GDM1 (cell line): ENCODE measurements at places on chromosomes 4 and X.

DNA sequence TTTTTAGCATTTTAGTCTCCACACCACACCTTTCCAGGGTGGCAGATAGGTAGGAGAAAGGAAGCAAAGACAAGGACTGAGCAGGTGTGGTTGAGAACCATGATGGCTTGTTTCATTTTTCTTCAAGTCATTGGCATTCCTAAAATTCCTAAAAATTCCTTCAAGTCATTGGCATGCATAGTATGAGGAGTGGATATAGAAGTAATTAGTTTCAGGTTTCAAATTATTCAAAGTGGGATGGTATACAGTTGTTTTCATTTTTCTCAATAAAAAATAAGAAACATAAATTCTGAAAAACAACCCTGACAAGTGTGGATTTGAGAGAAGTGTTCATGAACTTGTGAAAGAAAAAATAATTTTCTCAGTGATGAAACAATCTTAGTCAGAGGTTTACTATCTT lies 22.3 kb upstream of the HERC3 start:
- DNase-seq = no peak

- DNase-seq = no peak
These were observed 213.5 kb downstream of the VEGFC start for GRCh38 chr4:176579226-176579625.

DNA sequence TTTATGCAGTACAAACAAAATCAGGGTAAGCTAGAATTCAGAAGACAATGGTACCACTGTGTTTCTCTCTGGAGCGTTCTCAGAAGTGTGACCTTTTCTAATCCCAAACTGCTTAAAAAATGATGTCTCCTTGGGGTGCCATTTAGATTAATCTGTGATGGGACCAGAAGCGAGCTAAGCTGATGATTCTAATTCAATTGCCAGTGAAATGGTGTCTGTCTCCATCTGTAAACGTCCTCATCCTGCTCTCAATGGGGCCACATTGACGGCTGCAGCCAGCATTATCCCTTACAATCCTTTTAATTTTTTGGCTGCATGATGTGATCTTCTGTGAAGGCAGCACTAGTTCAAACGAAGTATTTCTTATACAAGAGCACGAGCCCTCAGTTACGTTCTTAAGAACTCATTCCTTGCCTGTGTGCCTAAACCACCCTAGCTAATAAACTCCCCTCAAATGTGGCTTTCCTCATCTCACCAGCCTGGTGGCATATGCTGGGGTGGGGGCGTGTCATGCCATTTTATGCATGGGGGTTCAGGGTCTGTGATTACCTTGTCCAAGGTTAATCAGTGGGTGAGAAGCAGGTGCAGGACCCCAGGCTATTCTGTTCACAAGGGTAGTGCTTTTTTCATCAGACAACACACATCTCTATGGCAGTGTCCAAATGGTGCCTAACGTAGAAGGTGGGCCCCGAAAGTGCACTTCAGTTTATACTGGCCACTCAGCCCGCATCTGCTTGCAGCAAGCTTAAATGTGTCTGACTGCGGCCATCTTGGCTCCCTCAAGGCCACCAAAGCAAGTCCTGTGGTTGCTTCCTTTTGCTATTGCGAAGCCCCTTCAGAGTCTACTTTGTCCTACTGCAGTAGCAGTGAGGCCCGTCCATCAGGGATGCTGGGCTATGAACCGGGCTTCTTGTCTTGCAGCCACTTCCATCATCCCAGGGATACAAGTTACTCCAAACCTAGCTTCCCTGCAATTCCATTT lies 45.7 kb upstream of the SLC2A9 start:
- DNase-seq = no peak

- no peak for DNase-seq
These were observed 173.5 kb downstream of the DCLK2 start for GRCh38 chr4:150251752-150252190.

DNA sequence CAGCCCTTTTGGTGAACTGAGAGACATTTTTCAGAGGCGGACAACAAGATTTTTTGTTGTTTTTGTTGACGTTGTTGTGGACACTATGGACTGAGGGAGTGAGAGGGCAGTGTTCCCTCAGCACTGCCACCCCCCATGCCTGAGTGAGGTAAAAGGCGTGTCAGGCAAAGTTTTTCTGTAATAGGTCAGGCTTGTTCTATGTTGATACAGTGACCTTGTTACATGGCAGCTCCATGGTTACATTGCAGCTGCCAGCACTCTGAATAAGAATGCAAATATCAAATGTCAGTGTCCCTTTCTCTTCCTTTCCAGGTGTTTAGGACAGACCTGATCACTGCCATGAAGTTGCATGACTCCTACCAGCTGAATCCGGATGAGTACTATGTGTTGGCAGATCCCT lies 36.6 kb downstream of the JADE1 start:
- no peak for DNase-seq

- DNase-seq = no peak
These were observed 110.4 kb downstream of the RPA4 start for GRCh38 chrX:96994093-96994492.

DNA sequence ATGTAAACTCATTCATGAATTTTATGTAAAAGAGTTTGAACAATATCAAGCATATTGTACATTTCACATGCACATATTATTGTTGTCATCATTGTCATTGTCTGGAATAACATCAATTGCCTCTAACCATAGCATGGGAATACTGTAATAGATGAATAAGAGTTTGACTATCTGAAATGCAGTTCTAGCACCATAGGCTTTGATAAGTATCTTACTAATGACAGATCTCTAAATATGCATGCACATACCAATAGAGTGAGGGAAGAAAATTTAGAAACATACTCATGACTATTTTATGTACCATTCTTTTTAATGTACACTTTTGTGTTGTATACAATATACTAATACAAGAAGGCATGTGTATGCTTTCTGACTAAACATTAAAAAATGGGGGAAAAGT lies 161.6 kb upstream of the SPRY1 start:
- no peak for DNase-seq

GRCh38 chr4:1609901-1610790 lies 74.0 kb downstream of the FAM53A start:
- DNase-seq = no peak

DNA sequence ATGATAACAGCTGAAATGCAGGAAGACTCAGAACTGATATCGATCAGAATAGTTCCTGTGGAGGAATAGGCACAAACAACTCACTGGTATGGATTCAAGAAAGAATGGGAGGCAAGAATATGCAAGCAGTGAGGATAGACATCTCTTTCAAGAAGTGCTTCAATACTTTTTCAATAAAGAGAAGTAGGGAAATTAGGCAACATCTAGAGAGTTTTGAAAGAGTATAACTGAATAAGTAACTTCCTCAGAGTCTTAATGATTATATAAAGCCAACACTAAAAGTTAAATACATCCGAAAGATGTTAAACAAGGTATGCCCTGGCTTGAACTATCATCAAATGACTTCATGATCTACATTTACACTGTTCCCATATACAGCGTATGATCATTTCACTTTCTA lies 1443.0 kb downstream of the PCDH7 start:
- no peak for DNase-seq

DNA sequence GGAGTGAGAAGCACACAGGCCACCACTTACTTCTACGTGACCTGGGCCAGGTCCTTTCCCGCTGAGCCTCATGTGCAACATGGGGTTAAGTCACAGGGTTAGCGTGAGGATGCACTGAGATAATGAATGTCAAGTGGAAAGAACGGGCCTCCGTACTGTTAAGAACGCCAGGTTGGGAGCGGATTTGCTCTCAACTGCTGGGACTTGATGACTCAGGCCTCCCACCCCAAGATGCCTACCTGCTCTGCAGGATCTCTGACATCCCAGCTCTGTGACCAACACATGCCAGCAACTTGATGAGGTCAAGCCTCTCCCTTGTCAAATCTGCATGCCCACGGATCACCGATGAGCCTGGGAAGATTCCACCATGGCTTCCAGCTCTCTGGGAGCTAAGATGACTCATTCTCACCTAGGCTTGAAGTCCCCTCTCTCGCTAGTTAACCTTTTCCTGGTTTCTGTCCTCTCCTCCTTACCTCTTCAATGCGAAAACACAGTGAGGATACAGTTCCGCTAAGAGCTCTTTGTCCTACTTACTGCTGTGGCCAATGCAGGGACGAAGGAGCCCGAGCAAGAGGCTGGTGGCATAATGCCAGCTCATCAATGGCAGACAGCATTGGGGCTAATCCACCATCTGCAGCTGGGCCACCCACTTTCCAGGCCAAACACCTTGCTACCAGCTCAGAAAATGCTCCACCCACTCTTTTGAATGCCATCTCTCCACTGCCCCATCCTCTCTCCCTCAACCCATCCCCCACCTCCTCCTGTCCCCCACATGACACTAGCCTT lies 67.6 kb downstream of the PJA1 start:
- no peak for DNase-seq

DNA sequence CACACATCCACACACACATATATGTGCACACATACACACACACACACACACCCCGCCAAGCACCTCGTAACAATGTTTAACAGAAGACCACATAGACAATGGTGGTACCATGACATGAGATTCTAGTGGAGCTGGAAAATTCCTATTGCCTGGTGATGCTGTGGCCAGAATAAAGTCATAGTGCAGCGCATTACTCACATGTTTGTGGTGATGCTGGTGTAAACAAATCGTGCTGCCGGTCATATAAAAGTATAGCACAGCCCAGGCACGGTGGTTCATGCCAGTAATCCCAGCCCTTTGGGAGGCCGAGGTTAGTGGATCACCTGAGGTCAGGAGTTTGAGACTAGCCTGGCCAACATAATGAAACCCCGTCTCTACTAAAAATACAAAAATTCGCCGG lies 275.2 kb downstream of the TRIML1 start:
- no peak for DNase-seq

- no peak for DNase-seq
These were observed 73.3 kb upstream of the ZDHHC15 start for GRCh38 chrX:75596178-75596577.

DNA sequence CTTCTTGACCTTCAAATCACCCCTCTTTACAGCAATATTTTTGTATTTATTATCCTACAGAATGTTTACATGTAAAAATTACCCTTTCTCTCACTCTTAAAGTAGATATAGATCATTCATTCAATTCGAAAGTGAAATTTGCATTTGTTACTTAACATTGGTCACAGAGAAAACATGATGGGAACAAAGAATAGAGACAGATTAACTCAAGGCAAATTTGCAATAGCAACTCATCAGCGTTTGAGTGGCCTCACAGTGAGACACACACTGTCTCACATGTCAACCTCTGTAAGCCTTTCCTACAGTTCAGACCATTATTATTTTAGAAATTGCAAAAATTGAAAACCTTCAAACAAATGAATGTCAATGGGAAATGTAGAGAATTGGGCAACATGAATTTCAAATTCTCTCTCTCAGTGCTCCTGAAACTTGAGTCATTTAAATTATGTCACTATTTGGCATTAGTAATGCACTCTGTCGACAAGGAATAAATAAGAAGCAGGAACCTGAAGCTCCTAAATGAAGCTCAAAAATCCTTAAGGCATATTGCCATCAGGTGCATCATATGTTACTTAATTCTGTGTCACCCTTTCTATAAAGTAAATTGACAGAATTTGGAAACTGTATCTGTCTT lies 148.3 kb upstream of the ANXA10 start:
- DNase-seq = no peak

DNA sequence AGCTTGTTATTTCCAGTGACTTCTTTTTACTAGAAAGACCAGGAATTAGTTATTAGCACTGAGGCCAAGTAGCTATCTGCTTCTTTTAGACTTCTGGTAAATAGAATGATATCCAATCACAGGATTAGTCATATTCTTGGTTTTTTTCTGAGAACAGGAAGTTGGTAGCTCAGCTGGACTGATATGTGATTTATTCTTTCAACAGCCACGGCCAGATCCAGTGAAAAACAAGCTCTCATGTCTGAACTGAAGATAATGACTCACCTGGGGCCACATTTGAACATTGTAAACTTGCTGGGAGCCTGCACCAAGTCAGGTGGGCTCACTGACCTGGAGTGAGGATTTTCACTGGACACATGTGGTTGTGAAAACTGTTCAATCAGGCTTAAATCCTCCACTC lies 48.6 kb downstream of the PDGFRA start:
- no peak for DNase-seq

GRCh38 chr4:183124865-183125264 lies 25.8 kb downstream of the WWC2 start:
- no peak for DNase-seq

GRCh38 chrX:21948897-21949578 lies 8.5 kb downstream of the SMS start:
- DNase-seq = no peak

GRCh38 chrX:120775959-120776358 lies 99.7 kb downstream of the CT47B1 start:
- no peak for DNase-seq

DNA sequence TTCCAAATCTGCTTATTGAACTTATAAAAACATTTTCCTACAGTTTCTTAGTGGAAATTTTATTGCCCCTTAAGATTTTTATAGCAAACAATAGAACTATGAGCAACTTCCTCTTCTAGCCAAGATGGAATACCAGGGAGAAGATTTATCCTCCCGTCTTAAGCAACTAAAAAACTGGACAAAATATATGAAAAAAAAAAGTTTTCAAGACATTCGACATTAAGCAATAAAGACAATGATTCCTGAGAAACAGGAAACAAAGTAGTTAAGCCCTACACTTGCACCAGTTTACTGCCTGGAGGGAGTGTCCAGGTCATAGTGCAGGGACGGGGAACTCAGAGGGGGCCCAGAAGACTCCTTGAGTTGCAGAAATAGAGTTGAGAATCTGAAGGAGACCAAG lies 516.1 kb upstream of the DIPK2B start:
- no peak for DNase-seq

- no peak for DNase-seq
These were observed 179.8 kb downstream of the SCFD2 start for GRCh38 chr4:53185869-53186585.

GRCh38 chr4:108831886-108832285 lies 69.0 kb upstream of the ETNPPL start:
- DNase-seq = no peak

DNA sequence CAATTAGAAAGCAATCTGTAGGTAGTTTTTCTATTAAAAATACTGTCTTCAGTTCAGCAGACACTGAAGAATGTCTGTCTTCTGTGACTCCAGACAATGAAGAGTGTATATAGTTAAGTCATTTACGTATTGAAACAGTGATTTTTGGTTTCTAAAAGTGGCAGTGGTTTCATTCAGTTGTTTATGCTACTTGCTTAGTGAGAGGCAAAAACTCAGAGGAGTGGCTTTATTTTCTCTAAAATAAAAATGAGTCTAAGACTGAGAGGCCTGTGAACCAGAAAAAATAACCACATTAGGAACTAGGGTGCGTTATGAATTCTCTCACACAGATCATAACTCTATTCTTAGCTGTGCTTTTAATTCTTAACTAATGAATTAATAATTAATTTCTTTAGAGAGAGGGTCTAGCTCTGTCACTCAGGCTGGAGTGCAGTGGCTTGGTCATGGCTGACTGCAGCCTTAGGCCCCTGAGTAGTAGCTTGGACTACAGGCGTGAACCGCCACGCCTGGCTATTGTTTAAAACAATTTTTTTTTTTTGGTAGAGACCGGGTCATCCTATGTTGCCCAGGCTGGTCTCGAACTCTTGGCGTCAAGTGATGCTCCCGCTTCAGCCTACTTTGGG lies 31.4 kb downstream of the FREM3 start:
- no peak for DNase-seq

DNA sequence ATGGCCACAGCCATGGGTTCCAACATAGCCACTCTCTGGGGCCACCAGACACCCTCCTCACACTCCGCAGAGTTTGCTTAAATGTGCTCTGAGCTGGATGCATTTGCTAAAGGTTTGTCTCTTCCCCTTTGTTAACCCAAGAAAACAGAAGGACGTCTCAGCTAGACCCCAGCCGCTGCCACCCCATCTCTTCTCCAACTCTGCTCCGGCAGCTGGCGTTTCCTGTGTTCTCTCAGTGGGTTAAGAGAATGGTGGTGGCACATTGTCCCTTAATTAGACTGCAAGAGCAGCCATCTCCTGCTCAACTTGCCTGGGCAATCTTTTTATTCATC lies 43.7 kb upstream of the FAM9C start:
- DNase-seq = no peak
